Glomerular endothelial cell (primary cell): ENCODE measurements at places on chromosomes 4 and X. TPM values are rescaled to one million over a fixed set of nuclear protein-coding genes. Genes with fewer than 3 reads are reported as not detected.

DNA sequence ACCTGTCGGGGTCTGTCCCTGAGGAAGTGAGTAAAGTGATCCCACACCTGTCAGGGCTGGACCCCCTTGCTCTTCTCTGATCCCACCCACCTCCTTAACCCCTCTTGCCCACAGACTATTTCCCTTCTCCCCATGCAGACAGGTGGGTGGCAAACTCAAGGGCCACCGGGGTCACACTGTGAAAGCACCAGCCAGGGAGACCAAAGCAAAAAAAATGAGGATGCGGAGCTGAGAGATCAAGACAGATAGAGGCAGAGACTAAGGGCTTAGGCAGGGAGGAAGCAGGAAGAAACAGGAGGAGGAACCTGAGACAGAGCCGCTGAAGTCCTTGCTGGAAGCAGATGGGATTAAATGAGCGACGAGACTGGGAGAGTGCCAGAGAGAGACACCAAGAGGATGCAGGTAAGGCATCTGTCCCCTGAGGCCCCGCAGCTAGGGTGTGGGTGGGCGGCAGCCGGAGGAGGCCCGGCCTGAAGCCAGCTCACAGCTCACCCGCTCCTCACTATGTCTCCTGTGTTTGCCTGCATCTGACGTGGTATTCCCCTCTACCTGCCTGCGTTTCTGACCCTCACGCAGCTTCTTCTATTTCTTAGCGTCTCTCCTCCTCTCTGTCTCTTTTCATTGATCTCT, 7.2 kb downstream of the TIMM17B start:
- DNase-seq: no peak

DNA sequence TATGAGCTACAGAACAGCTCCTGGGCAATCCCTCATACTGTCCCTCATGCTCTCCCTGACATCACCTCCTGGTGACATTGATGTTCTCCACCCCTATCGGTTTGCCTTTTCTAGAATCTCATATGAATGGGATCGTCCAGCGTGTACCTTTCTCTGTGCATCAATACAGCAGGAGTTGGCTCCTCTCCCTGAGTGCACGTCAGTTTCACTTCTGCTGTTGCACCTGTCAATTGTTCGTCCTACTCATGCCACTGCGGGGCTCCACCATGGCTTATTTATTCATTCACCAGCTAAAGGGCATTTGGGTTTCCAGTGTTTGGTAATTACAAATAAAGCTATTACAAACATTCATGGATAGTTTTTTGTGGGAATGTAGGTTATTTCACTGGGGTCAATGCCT, 269.1 kb upstream of the ZFP42 start:
- no peak for DNase-seq

GRCh38 chrX:31199056-31199839, 127.4 kb upstream of the FTHL17 start:
- DNase-seq: no peak

Gene NRK
- 0.93 and 4.8 TPM in 2 replicates for total RNA-seq

DNA sequence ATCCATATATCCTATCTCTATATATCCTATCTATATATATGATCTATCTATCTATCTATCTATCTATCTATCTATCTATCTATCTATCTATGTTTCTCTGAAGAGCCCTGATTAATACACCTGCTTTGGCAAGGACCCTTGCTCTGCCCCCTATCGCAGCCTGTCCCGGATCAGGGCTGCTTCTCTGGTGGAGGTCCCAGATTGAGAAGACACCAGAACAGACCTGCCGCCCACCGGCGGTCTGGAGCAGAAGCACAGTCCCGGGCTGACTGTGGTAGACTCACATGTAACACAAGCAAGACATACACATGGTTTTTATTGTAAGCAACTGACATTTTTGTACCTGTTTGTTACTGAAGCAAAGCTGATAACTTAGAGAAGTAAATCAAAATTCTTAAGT, 52.8 kb downstream of the ING2 start:
- DNase-seq: no peak

DNA sequence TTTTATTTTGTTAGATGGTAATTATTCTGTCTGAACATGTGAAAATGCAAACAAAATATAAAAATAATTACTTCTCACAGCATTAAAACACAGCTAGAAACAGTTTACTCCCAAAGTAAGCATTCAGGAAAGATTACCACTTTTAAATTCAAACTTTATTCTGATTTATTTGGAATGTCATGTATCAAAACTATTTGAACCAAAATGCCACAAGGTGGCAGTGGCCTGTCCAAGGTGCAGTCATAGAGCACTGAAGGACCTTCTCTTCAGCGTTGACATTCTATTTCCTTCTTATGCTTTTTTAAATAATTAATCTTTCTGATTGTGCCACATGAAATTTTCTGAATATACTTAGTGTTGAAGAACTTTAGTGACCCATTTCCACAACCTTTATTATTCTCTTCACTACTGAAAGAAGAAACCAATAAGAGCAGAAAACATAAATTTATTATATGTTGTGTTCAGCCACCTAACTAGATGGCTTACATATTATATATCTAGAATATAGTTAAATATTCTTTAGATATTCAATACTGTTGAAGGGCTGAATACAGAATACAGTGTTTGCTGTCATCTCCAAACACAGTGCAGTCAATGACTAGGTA, 283.6 kb downstream of the CFAP299 start:
- no peak for DNase-seq

Gene SYP
- 0.18 TPM in 1 of 2 replicates, not detected in the other for total RNA-seq

DNA sequence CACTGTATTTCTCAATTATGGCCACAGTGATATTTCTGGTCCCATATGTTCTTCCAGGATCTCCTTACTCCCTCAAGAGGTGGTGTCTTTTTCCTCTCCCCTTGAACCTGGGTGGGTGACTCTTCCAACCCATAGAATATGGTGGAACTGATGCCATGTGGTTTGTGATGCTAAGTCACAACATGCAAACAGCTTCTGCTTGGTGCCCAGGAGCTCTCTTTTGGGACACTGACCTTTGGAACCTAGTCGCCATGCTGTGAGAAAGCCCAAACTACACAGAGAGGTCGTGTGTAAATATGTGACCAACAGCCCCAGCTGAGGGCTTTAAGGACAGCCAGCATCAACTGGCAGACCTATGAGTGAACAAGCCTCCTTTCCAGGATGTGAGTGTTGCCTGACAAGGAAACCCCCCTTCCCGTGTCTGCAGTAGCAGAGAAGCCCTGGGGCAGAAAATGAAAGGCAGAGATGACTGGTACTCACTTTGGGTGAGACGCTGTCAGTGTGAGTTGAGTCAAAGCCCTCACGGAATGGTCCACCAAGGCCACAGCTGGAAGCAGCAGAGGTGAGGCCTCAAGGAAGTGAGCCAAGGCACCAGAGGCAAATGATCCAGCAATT, 223.4 kb downstream of the BCOR start:
- DNase-seq: no peak

GRCh38 chrX:34656467-34656841, 631 bp downstream of the TMEM47 start:
- DNase-seq: no peak

GRCh38 chr4:42348247-42348646, 49.0 kb upstream of the SHISA3 start:
- DNase-seq: no peak

Gene PDLIM3
- total RNA-seq: 11.4 and 36.2 TPM in 2 replicates

GRCh38 chr4:177267911-177268310, 41.8 kb upstream of the NEIL3 start:
- no peak for DNase-seq

GRCh38 chrX:106903291-106903824, at the start of gene RIPPLY1:
RIPPLY1 (minus strand) TSS chrX:106903341; CDS start chrX:106903287, 54 bp downstream.
- no peak for DNase-seq

Gene FATE1
- 0.41 TPM in 1 of 2 replicates, not detected in the other for total RNA-seq

DNA sequence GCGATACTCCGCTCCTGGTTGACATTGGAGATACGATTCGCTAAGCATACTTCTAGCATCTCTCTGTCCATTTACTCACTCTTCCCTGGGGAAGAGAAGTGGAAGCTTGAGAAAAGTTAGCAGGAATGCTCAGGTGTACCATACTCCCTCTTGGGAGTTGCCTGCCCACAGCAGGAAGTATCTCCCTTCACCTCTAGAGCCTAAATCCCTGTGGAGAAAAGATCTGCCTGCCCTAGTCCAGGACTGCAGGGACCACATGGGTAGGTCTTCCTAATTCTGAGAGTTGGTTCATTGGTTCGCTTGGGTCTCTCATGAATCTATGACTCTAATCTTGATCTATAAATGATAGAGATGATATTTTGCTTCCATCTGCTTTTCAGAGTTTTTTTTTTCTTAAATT, 26.3 kb upstream of the MAPK10 start:
- no peak for DNase-seq
